ENCODE measurements at places on chromosomes 4 and X.

DNA sequence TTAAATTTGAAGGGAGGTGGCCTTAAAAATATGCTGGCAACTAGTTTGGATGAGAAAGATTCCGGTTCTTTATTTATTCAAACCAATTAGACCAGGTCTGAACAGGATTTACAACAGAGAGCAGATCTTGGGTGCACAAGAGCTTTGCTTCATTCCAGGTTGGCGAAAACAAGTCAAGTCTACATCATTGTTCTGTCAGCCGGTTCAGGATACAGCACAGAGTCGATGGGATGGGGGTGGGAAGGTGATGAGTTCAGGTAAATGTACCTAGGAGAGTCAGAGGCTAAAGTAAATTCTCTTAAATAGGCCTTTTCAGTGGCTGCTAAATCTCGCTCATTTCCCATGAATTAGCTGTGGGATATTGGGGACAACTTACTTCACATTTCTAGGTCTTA is 882 bp upstream of the STIM2 start:
- no peak for DNase-seq

GRCh38 chr4:129971419-129971818 is 875.5 kb downstream of the C4orf33 start:
- DNase-seq, result no peak

- no peak for DNase-seq
These were observed 152.7 kb downstream of the NAA11 start for GRCh38 chr4:79173186-79173585.

DNA sequence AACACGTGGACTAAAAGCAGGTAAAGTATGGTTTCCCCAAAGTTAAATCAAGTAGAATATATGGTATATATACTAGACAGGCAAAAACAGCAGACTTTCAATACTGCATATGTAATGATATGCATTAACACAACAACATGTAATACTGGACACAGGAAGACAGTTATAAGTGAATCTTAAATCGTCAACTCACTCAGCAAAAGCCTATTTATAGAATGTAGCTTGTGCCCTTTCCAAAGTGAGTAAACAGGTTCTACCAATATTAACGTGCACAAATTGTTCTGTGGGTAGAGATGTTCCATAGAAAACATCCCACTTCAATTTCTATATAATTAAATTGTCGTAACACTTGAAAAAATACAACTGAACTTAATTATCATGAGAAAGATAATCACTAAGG is 30.6 kb downstream of the FAM241A start:
- no peak for DNase-seq

DNA sequence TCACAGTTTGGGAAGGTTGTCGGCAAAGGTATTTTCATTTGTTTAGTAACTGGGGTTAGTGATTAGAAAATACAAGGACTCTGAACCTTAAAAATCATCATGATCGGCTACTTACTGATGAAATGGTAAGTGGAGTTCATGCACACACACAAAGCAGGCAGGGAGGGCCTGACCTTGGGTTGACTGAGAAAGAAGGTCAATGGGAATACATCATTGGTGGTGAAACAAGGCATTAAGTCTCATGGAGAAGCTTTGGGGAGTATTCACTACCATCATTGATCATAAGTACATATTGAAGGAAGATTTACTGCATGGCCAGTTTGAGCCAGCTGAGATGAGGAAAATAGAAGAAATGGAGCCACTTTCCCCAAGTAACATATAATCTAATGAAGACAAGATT is 74.4 kb downstream of the LUZP4 start:
- DNase-seq, result no peak

DNA sequence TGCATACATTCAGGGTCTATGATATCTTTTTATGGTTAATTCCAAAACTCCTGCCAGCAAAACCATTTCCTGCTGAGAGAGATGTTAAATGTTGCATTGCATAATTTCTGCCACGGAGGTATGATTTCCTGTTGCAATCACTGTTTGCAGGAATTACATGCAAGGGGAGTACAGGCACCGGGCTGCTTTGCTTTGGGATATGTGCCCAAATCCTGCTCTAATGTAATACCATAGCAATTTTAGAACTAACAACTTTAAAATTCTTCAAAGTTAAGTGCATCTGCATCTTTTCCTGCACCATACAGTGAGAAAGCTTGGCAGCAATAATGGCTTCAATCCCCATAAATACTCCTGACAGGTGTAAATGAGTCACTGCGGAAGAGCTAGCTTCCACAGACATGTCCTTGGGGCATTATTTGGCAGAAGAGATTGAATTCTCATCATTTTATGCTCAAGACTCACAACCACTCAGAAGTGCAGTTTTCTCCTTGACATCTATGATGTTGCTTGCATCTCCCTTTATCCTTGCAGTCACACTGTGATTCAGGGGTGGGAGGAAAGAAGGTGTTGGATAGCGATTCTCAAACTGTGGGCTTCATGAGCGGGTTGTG is 29.6 kb downstream of the TRIM2 start:
- DNase-seq, result no peak

All from activated T-cell treated with anti-CD3 and anti-CD28 coated beads, Interleukin-2, amount 50 U/mL, for 24 hours (primary cell).